ENCODE measurements at places on chromosomes 13 and 19. TPM values are rescaled to one million over a fixed set of nuclear protein-coding genes. Genes with fewer than 3 reads are reported as not detected.

JUNB gene
- total RNA-seq: 125 TPM

ZNF470 gene
- total RNA-seq: 0.33 TPM

POSTN gene
- total RNA-seq: 10.5 TPM

DNA sequence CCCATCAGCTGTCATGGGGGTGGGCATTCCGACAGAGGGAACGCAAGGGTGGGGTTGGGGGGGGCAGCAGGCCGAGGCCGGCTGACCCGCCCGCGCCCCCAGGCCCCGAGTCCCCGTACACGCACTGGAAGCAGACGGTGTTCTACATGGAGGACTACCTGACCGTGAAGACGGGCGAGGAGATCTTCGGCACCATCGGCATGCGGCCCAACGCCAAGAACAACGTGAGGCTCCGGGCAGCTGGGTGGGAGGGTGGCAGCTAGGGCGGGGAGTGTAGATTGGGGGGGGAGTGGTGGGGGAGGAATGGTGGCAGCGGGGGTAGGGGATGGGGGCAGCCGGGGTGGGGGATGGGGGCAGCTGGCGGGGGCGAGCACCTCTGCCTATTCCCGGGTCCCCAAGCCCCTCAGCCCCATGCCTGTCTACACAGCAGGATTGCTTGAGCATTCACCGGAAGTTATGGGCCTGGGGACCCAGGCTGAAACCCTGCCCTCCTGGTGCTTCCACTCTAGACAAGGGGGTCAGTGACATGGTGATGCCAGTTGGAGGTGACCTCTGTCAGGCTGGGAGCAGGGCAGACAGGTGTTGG is 2.8 kb upstream of the ADM5 start:
- DNase-seq: no peak

CNN1 gene
- total RNA-seq: 0.46 TPM

All from MG63 (cell line).